ENCODE measurements at places on chromosomes 13 and 19.

DNA sequence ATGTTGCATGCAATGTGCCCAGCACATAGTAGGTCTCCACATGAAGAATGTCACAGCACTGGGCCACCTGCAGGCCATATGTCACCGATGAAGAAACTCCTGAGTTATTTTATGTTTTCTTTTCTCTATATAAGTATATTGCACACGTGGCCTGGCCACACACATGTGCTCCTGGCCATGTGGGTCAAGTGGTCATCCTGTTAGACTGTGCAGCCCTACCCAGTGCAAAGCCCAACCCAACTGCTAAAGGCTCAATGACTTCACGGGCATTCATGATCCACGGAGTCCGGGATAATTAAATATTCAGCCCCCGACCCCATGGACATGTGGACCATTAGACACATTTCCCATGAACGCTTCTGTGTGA, 163.2 kb downstream of the TEX29 start:
- no peak for DNase-seq

GRCh38 chr19:4094761-4095487, 28.2 kb upstream of the ZBTB7A start:
- no peak for DNase-seq

DNA sequence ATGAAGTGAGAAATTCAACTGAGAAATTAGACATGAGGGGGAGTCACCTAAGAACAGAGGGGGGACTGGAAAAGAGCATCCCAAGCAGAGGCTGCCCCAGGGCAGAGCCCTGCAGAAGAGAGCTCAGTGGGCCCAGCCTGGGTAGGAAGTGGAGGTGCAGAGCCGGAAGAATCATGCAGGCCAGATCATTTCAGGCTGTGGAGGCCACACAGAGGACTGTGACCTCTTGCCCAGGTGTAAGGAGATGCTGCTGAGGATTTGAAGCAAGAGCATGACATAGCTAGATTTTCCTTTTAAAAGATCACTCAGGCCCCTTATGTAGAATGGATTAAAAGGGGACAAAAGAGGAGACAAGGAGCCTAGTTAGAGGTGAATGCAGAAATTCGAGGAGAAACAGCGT, 63.9 kb upstream of the SPATA13 start:
- DNase-seq, result no peak

DNA sequence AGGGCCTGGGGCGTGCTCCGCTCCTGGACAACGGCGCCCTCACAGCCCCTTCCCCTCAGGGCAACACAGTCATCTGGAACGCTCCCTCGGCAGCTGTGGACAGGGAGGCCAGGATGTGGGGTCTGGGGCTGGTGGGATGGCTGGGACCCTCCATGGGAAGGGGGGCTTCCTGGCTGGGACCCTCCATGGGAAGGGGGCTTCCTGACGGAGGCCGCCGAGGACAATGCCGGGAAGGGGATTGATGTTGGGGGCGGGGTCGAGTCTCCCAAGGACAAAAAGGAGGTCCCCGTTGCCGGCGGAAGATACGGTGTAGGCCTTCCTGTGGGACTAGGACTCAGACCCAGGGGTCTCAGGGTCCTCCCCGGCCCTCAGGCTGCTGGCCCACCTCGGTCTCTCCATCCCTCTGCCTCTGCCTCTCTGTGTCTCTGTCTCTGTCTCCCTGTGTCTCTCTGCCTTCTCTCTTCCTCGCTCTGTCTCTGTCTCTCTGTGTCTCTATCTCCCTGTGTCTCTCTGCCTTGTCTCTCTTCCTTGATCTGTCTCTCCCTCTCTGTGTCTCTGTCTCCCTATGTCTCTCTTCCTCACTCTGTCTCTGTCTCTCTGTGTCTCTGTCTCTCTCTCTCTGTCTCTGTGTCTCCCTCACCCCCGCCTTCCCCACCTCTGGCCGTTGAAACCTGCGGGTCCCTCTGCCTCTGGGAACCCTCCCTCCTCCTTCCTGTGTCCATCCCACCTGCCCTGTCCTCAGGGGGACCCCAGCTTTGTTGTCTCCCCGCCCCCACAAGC, 2.7 kb upstream of the MADCAM1 start:
- DNase-seq, result no peak

- DNase-seq, result no peak
These were observed 34.7 kb upstream of the CASP14 start for GRCh38 chr19:15014579-15014978.

DNA sequence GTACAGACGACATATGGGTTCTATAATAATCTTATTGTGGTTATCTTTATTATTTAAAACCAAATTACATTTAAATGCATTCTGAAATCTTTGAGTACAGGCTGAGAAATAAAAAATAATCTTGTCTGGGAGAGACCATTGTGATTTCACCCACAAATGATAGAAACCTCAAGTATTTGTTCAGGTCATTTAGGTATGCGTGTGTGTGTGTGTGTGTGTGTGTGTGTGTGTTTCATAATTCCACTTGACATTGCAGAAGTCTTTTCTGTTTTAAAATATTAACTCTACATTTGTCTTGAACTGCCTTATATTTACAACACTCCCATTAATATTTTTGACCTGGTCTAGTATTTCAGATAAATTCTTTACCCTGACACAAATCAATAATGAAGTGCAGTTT, 126.9 kb downstream of the SPRY2 start:
- no peak for DNase-seq

DNA sequence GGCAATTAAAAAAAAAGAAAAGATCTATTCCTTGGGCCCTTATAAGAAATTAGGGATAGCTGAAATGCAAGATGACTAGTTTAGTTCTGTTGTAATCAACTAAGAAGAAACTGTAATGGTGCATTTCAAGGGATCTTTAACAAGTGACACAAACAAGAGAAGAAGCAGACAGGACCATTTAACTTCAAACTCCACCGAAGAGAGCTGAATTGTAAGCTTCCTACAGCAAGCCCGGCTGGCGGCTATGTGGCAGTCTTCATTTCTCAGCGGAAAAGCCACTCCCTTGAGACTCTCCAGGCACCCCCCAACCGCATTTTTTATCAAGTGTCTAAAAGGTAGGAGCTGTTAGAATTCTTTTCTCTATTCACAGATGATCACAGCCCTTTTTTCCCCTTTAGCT, 305.2 kb upstream of the ZNF507 start:
- DNase-seq, result no peak

- no peak for DNase-seq
These were observed 538.5 kb downstream of the GPC6 start for GRCh38 chr13:93765062-93765461.

GRCh38 chr13:113948034-113948742, 25.7 kb downstream of the C13orf46 start:
- no peak for DNase-seq

DNA sequence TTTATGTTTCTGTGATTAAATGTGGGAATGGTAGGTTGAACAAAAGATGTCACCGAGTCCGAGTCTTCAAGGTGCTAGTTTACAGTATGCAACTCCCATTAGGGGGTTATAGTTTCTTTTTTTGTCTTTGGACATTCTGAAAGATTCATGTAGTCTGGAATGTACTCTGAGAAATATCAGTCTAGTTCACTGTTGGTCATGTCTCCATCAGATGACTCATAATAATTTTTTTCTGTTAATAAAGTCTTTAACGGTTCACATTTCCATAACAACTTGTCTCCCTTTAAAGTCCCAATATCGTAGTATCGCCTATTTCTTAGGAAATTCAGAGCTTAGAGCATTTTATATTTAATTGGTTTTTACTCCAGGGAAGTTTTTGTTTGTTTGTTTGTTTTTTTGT, 13.5 kb upstream of the ESD start:
- no peak for DNase-seq

DNA sequence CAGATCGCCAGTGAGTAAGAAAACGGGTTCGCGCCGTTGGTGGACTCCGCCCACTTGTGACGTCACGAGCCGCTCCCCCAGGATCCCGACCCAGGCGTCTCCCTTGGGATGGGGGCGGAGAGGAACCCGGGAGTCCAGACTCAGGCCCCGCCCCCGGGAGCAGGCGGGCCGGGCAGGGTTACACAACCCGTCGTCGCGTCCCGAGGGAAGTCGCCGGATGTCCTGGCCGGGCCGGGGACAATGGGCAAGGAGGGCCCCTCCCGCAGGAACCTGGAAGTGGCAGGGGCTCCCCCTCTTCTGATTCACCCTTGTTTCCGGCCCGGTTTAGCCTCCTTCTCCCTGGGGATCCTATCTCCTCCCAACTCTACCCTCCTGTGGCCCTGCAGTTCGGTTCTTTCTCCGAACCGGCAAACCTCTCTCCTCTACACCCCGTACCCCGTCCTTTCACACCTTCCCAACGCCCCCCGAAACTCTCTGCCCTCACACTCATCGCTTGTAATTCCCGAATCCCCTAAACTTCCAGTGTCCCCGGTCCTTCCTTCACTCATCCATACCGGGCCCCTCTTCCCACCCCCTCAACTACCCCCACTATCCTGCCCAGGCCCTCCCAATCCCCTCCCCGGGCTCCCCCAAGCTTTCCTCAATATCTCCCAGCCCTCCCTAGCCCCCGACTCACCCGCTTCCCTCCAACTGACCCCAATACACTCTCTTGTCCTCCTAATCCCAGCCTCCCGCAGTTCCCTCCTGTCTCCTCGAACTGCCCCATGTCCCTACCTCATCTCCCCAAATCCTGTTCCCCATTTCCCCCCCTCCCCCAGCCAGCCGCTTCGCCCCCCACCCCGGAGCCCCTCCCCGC, 20.0 kb upstream of the ERCC1 start:
- DNase-seq, result peak; percentile 66

- no peak for DNase-seq
These were observed at the start of gene NMRK2 for GRCh38 chr19:3932931-3933810. Gene NMRK2 (plus strand): TSS chr19:3933069. CDS start chr19:3933672, 603 bp downstream.

DNA sequence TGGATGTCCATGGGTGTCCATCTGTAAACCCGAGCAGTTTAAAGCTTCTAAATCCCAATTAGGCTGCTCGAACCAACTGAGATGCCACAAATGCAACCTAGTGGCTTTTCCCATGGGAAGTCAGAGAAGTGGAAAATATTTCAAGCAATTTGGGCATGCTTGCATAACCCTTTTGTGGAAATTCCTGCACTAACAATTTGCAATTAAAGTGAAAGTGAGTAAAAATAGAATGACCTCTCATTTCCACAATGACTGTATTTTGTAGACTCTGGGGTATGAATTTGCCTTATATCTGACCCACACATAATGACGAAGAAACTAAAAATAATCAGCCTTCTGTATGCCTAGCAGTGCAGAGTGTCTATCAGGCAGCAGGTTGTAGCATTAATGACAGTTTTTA, 91.8 kb upstream of the TSC22D1 start:
- no peak for DNase-seq

- no peak for DNase-seq
These were observed 2.6 kb downstream of the IGFL2 start for GRCh38 chr19:46150606-46151005.

DNA sequence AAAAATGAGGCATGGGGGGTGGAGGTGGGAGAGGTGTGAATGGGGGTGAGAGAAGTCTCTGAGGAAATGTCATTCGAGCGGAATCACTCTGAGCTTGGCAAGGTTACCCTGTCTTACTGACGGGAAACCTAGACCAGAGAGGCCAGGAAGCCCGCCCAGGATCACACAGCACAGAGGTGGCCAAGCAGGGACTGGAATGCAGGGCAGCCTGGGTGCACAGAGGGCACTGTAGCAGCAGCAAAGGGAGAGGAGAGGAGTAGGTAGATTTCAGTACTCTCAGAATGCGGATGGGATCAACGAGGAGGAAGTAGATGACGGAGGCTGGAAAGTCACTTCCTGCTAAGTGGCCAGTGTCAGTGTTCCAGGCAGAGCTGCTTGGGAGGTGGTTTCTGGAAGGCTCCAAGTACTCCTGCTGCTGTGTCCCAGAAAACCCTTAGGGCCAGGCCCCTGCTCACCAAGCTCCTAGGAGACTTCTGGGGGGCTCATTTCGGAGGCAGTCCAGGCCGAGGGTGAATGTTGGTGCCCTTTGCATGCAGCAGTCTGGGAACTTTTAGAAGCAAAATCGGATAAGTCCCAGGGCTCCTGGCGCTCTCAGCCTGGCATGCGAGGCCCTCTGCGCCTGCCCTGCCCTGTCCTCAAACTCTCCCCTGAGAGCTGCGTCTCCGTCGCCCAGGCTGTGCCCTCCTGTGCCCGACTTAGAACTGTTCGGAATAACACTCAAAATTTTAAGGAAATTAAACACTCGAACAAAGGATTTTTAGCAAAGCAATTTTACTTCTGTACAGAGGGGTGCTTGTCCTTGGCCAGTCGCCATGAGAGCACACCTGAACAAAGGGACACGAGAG, 33.5 kb downstream of the DNM2 start:
- DNase-seq, result no peak

- DNase-seq, result no peak
These were observed 34.0 kb downstream of the CERS4 start for GRCh38 chr19:8243146-8243545.

- no peak for DNase-seq
These were observed 286.6 kb downstream of the COG6 start for GRCh38 chr13:39941911-39942551.

DNA sequence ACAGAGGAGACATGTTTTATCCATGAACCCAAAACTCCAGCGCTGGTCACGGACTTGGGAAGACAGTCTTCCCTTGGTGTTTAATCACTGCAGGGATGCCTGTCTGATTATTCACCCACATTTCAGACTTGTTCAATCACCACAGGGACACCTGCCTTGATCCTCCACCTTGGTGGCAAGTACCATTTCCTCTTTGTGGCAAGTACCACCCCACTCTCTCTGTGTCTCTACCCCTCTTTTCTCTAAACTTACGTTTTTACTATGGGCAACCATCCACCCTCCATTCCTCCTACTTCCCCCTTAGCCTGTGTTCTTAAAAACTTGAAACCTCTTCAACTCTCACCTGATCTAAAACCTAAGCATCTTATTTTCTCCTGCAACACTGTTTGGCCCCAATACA, 16.8 kb downstream of the ZNF83 start:
- no peak for DNase-seq

DNA sequence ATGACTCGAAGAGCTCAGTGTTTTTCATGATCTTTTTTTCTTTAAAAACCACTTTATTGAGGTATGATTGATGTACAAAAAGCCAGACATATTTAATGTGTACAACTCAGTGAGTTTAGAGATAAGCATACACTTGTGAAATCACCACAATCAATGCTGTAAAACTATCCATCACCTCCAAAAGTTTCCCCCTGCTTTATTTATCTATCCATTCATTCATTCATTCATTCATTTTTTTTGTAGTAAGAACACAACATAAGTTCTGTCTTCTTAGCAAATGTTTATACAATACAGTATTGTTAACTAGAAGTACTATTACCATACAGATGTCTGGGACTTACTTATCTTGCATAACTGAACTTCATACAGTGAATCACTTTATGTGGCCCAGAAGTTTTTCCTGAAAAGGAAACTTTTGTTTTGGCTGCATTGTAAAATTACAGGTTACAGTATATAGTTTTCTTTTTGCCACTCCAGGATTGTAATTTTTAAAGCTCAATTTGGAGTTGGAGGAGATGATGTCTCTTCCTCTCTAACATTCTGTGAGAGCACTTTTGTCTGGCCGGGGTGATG, 6.7 kb downstream of the RAP2A start:
- DNase-seq, result no peak

- DNase-seq, result no peak
These were observed 2.9 kb upstream of the NTF4 start for GRCh38 chr19:49067554-49067953.

GRCh38 chr19:4456476-4456842, 1.1 kb downstream of the UBXN6 start:
- DNase-seq, result peak; percentile 30

GRCh38 chr13:105638426-105638825, 897.0 kb downstream of the EFNB2 start:
- no peak for DNase-seq

GRCh38 chr19:30222428-30222873, 149.7 kb upstream of the ZNF536 start:
- no peak for DNase-seq
